ENCODE measurements at places on chromosomes 4 and X.

- peak; percentile 5 for DNase-seq
These were observed 168.1 kb downstream of the GLRA2 start for GRCh38 chrX:14697451-14697850.

DNA sequence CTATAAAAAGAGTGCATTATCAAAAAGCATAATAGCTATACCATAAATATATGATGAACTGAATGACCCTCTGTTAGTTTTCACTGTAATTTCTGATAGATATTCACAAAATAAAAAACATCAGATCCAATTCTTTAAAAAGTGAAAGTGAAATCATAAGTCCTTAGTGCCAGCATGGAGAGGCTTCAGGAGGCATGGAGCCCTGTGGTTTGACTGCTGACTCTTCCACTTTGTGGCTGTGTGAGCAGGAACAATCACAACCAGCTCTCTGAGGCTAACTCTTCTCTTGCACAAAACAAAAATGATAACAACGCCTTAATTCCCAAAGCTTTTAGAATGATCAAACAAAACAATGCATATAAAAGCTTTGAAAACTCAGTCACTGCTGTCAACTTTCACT, 1143.9 kb downstream of the PDHA2 start:
- no peak for DNase-seq

DNA sequence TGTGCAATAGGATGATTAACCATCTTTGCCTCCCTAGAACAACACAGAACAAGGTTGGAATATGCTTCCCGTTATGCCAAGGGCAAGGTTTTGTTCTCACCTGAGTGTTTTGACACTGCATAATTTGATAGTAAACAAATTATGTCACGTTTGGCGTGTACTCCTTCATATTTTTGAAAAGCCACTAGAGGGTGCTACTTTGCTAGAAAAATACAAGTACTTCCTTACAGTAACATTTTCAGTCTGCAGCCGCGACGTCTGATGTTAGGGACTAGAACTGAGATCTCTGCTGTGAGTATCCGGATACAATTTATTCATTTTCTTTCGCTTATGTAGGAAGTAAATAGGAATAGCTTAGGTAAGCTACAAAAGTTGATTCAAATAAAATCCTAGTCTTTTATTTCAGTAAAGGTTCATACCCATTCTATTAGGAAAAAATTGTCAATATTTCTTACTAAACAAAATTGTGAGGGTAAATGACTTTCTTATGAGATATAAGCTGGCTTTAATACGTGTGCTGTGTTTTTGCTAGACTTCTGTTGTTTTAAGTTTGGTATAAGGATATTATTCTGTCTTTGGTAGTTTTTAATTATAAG, 181.1 kb upstream of the WDFY3 start:
- no peak for DNase-seq

GRCh38 chrX:130756233-130756632, 146.8 kb downstream of the ENOX2 start:
- no peak for DNase-seq

DNA sequence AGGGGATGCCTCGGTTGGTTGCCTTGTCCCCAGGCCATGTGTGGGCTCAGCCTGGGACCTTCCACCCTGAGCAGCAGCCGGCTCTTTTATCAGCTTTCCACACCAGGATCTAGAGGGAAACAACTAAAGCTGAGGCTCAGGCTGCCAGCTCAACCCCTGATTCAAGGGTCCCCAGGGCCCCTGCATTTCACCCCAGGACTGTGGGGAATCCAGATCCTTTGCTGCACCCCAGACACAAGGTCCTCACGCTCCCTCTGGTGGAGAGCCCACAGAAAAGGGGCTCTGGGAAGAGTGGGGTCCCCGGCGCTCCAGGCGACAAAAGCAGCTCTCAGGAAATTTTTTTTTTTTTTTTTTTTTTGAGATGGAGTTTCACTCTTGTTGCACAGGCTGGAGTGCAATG, 64.3 kb downstream of the ZFYVE28 start:
- no peak for DNase-seq

DNA sequence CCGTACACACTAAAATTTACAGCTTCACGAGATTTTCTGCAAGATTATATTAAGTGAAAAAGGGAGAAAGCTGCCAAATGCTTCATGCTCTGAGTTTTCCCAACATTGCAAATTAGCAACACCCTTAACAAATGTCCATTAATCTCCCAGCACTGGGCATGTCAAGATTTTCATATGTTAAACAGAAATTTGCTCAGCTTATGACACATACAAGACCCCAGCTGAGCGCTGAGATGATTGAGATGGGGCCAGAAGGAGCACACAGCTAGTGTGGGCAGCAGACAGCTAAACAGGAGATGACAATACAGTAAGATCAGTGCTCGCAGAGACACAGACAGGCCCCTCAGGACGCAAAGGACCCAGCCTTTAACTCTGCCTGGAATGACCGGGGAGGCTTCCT, 208.8 kb downstream of the STK32B start:
- no peak for DNase-seq

- DNase-seq, result no peak
These were observed 21.7 kb upstream of the ATXN3L start for GRCh38 chrX:13341491-13342101.

DNA sequence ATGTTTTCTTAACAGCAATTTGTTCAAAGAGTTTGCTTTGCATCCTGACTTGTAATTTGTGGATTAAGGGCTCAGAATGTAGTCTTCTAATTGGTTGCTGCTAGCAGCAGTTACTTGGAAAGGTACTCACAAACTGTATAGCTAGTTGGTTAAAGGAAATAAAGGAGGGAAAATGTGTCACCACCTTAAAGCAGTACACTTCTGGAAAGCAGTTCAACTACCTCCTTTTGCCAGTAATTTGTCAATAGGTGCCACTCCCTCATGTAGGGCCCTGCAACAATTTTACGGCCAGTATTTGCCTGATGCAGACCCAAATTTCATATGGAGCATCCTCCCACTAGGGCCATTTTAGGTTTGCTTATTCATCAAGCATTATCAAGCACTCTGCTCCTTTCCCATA, 20.8 kb downstream of the AMOT start:
- DNase-seq, result no peak

DNA sequence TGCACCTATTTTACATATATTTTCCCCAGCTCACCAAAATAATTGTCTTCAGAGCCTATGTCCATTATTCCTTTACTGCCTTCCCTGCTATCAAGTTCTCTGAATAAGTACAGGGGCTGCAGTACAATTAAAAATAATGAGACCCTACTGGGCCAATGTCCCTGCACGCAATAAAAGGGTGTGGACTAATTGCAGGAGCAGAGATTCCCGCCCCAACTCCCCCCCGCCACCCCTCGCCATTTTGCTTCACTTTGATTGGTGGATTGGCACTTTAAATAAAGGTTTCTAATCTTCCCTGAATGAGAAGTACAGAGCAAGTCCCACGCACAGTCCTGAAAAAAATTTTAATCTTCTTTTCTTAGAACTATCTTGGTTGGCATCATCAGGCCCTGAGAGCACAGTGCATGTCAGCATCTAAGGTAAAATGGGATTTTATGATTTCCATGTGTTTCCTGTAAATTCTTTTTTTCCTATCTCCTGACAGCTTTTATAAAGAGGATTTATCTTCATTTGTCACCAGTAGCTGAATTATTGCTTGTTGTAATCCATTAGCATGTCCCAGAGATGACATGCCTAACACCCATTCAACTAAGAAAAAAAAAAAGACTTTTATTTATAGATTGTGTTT, at the start of gene AMBN:
AMBN (plus strand) TSS at position 302 of the 628 bp plus-strand sequence; CDS start at position 405, 103 bp downstream.
- no peak for DNase-seq

- DNase-seq, result no peak
These were observed 353.0 kb upstream of the IRS4 start for GRCh38 chrX:109089359-109089758.

- no peak for DNase-seq
These were observed 37.4 kb upstream of the SPON2 start for GRCh38 chr4:1209821-1210220.

GRCh38 chr4:102551958-102552565, 50.9 kb downstream of the NFKB1 start:
- DNase-seq, result no peak

DNA sequence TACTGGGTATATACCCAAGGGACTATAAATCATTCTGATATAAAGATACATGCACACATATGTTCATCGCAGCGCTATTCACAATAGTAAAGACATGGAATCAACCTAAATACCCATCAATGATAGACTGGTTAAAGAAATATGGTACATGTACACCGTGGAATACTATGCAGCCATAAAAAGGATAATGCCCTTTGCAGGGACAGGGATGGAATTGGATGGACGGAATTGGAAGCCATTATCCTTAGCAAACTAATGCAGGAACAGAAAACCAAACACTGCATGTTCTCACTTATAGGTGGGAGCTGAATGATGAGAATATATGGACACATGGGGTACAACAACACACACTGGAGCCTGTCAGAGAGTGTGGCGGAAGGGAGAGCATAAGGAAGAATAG, 55.9 kb downstream of the DCK start:
- DNase-seq, result no peak

DNA sequence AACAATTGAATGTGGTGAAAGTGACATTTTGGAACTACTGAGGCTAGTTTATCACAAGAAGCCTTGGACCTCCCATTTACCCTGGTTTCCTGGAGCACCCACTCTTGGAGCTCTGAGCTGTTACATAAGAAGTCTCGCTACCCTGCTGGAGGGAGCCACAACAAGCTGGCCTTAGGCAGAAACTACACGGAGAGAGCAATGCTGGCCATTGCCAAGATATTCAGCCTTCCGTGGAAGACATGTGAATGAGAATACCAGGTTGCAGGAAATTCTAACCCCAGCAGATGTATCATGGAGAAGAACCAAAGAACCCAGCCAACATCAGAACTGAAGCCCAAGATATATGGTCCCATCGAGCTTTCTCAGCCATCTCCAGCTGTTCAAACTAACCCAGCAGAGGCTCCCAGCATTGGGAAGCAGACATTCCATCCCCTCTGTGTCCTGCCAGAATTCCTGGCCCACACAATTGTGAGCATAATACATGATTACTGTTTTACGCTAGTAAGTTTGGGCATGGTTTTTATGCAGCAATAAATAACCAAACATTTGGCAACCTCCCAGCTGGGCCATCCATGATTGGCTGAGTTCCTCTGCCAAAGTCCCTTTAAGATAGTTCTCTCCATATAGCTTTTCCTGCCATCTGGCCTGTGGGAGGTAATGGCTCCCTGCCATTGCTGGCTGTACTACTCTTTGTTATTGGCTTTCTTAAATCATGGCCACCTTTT, 17.9 kb upstream of the PDE5A start:
- no peak for DNase-seq

- DNase-seq, result no peak
These were observed 14.1 kb downstream of the GRK4 start for GRCh38 chr4:2977211-2978088.

DNA sequence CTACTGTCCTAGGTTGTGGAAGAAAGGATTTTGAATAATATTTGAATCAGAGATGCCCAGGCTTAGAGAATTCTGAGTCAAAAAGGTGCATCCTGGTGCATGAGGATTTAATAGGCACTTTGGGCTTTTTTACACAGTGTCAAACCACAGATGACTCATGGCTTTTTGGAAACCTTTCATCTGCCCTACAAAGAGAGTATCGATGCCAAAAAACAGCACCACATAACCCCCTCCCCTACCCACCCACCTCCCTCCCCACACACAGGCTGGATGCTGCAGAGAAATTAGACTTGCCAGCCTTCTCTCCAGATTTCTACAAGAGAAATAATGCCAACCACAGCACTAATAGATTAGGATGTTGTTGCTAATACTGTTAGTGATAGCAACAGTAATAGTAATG, 779.3 kb downstream of the NLGN4X start:
- DNase-seq, result no peak

- DNase-seq, result no peak
These were observed 136.9 kb upstream of the ZIC3 start for GRCh38 chrX:137428766-137429591.

GRCh38 chrX:49184294-49185281, 1.6 kb downstream of the PRICKLE3 start:
- peak; percentile 25 for DNase-seq

DNA sequence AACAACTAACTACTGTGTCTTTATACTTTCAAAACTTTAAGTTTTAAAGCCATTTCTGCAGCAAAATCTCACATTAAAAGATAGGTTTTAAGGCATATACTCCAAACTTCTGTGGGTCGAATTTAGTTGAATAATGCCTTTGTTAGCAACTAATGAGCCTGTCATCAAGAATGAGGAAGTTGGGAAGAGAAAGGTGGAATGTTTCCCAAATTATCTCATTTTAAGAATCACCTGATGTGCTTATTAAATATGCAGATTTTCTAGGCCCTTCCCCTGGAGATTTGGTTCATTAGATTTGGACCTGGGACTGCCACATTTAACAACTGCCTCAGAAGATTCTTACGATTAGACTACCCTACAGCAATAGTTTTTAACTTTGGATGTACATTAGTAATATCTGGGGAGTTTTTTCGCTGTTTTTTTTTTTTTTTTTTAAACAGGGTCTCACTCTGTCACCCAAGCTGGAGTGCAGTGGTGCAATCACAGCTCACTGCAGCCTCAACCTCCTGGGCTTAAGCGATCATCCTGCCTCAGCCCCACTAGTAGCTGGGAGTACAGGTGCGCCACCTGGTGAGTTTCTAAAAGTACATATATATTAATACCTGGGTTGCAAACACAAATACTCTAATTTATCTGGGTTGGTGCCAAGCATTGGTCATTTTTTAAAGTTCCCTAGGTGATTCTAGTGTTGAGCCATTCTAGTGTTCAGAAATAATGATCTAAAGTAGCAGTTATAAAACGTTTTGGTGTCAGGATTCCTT, 16.1 kb upstream of the TASL start:
- DNase-seq, result peak; percentile 8

- no peak for DNase-seq
These were observed 52.2 kb downstream of the ADRA2C start for GRCh38 chr4:3818371-3818770.

DNA sequence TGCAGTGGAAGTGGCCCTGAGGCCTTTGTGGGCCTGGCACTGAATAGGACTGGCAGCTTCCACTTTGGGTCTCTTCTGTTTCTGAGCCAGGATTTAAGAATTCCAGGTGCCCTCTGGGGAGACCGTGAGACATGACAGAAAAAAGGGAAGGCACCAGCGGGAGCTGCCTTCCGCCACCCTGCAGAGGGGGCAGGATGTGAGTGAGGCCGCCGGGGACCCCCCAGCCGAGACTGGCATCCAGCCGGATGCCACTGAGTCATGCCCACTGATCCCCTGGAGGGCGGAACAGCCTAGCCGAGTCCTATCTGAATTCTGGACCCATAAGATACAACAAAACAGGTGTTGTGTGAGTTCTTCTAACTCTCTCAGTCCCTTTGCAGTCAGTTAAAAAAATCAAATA, 41.3 kb downstream of the C4orf50 start:
- no peak for DNase-seq

DNA sequence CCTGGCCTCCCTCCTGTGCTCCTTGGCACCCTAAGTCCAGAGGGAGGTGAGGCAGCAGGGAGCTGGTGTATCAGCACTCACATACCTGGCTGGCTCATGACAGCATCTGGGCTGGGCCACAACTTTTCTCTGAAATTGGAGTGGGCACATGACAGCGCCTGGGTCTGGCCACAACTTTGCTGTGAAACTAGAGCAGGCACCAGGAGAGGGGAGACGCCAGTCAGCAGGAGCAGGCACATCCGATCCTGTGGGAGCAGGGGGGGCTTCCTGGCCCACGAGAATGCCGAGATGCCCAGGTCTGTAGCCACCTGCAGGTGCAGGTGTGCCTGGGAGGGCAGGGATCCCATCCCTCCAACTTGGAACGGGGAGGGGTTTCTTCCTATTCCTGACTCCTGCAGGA, 69.7 kb upstream of the PPP3CA start:
- DNase-seq, result no peak

Data from activated naive CD4-positive, alpha-beta T cell treated with Interleukin-2 at 50 U/mL for 16 hours (primary cell).